ENCODE measurements at places on chromosomes 1 and 21. TPM values are rescaled to one million over a fixed set of nuclear protein-coding genes. Genes with fewer than 3 reads are reported as not detected.

- no peak for DNase-seq
These were observed 3.7 kb downstream of the MMEL1 start for GRCh38 chr1:2628933-2629626.

DNA sequence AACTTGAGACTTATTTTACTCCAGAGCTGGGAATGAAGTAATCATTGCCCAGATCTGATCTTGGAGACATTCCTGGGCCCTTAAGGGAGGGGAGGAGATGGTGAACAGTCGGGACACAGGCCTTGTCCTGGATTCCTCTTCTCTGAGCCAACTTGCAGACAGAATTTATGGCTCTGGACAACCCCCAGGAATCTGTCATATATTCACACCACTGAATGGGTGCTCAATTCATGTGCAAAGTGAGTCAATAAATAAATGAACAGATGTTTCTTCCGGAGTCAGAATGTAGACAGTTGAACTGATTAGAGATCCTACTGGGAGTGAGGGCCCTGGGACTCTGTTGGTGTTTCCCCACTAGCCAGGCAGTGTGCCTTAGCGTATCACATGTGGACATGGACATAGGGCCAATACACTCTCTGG lies 2.6 kb downstream of the TUFT1 start:
- peak; percentile 86 for DNase-seq

- DNase-seq: peak; percentile 47
These were observed 630 bp downstream of the ACP6 start for GRCh38 chr1:147669469-147670318.

DNA sequence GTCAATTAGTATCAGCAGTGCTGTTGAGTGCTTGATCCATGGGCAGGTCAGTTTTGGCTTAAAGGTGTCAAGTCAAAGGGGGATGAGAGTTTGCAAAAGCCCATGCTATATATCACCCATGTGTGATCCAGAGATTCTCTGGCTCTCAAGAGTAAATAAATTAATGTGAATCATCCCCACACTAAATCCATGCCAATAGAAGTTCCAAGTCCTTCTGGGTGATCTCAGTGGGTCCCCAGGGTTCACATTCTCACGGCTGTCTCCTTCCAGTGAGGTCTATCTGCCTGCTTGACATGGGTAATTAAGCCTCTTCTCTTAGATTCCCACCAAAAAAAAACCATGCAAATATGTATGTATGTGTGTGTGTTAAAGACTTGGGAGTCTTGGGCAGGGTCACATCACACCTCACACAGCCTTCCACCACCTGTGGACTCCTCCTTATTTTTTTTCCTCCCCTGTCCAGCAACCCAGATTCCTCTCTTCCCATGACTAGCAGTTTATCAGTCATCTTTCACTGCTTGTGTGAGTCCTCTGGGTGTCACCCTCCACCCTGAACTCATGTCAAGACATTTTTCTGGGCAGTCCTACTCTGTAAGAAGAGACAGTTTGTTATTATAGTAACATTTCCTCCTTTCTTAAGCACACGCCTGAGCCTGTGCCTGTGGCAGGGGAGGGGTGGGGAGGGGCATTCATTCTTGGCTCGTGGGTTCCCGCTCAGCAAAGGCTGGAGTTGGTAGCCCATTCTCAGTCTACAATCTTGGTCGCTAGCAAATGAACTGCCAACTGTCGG lies 14.3 kb upstream of the S100A11 start:
- DNase-seq: peak; percentile 25

- peak; percentile 42 for DNase-seq
These were observed 58.6 kb downstream of the PBX1 start for GRCh38 chr1:164617377-164618201.

NBPF4 gene
- total RNA-seq: not detected

GRCh38 chr21:45019887-45020537 lies 54.4 kb upstream of the ADARB1 start:
- no peak for DNase-seq

- peak; percentile 37 for DNase-seq
These were observed 79.8 kb upstream of the RALGPS2 start for GRCh38 chr1:178645157-178645807.

NLRP3 gene
- not detected for total RNA-seq

ACBD6 gene
- 52.5 TPM for total RNA-seq

- no peak for DNase-seq
These were observed 10.3 kb upstream of the PHC2 start for GRCh38 chr1:33441088-33441745.

DNA sequence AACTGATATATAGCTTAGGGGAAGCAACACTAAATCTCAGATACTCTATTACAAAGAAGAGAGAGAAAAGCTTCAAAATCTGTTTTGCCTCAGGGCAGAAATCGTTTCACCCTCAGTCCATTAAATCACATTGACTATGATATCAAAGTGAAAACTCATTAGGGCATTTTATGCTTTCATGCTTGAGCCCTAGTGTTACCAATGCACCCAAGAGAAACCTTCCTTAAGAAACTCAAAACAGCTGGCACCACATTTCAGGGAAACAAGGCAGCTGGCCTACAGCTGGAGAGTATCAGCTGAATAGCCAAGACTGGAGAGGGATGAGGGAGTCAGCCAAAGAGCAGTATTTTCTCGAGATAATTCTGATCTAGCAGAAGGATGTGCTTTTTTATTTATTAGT lies 14.9 kb downstream of the COLGALT2 start:
- DNase-seq: peak; percentile 48

DNA sequence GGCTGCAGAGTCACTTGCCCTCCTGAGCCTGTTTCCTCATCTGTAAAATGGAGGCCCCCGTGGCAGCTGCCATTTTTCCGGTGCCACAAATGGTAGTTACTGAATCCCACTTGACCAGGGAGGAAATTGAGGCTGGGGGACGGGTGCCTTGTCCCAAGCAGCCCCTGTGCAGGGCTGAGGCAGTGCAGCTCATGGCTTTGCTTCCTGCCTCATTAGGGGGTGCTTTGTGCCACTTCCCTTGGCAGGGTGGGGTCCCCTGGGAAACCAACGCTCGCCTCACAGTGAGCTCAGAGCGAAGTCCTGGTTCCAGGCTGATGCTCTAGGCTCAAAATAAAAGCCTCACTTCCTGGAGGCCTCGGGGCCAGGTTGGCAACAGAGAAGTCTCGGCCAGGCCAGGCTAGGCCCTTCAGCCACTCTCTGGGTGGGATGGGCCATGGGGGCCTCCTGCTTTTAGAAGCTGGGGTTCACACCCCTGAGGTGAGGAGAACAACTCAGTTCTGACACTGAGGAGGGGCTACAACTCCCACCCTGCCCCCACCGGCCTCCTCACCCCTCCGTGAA lies 6.8 kb downstream of the LAPTM5 start:
- DNase-seq: no peak

- peak; percentile 23 for DNase-seq
These were observed 325.8 kb downstream of the SMYD3 start for GRCh38 chr1:246181241-246181640.

DNA sequence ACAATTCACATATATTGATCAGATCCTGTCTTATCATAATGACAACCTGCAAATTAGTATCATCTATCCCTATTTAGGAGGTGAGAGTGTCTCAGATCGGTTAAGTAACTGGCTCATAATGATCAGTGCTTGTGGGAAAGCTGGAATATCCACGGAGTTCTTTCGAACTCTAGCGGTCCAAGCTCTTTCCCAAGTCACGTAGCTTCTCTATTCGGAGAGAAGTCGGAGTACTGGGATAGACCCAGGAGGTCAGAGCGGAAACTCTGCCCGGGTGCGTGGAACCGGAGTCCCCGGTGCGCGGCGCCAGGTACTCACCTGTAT lies 339 bp downstream of the PTGS2 start:
- no peak for DNase-seq

CHODL gene
- total RNA-seq: under 0.01 TPM

DNA sequence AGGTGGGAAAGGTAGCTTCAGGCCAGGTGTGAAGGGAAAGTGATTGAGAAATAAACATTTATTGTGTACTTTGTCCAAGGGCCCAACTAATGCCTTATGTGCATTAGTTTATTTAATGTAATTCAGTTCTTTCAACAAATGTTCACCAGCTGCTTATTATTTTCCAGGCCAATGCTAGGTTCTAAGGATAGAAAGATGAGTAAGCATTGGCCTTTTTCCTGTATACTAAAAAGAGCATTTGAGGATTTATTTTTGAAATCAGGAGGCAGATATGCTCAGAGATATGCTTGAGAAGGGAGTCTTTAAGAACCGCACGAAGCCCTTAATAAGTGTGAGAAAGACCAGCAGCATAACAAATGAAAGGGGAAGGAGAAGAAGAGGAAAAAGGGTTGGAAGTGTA lies 32.0 kb downstream of the CLCA1 start:
- DNase-seq: peak; percentile 4
